ENCODE measurements at places on chromosomes 3 and 15.

GRCh38 chr3:194483850-194484249 lies 3.0 kb downstream of the ATP13A3 start:
- no peak for DNase-seq

- DNase-seq = no peak
Measured at GRCh38 chr15:66933932-66934867, 131.2 kb upstream of the SMAD3 start.

DNA sequence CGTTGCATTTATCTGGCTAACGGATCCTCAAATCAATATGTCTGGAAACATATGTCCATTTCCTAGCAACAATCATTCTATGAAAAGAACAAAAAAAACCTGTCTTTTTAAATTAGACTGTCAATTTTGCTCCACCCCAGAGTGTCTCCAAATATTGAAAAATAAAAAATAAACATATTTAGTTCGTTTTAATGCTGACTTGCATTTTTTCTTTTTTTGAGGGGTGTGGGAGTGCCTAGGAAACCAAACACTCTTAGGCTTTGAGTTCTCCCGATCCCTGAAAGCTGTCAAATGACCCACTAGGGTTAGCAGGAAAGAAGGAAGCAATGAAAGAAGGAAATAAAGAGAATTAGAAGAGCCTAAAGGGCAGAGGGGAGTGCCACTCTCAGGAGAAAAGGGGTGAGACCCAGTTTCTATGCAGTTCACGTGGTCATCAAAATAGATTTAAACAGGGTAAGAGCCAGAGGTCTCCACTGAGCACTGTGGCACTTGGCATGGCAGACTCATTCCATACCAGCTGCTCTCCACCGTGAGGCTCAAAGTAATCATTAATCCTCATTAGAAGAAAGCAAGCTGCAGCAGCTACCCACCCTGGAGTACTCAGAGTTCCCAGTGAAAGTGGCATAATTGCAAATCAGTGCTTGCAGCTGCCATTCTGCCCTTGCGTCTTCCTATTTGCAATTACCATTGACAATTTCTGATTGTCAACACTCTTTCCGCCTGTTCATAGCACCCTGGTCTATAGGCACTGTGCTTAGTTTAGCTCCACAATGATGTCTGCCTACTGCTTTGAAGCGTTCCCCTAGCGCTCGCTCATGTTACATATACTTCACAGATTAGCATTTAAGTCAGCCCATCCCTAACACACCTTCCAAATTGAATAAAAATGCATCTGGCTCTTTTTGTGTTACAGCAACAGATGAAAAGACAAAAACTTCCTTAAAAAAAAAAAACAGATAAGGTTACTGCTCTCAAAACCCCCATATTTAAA lies 32.3 kb downstream of the PDZRN3 start:
- DNase-seq = no peak

DNA sequence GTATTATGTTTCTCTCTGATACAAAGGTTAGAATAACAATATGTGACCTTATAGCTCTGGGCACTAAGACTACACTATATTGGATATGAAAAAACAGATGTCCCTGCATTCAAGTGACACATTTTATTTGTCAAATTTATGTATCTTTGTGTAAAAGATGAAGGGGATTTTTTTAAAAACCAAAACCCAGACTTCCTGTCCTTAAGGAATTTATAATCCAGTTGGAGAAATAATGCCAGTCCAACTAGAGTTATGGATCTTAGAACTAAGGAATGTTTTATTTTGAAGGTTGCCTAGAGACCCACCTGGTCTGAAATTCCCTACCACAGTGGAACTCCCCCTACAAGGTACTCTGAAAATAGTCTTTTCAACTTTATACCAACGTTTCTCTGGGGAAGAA lies 33.3 kb upstream of the PIK3CB start:
- DNase-seq = no peak

GRCh38 chr15:70262171-70262570 lies 164.5 kb upstream of the TLE3 start:
- no peak for DNase-seq

GRCh38 chr3:69997631-69998307 lies 1.8 kb upstream of the SAMMSON start:
- DNase-seq = no peak

DNA sequence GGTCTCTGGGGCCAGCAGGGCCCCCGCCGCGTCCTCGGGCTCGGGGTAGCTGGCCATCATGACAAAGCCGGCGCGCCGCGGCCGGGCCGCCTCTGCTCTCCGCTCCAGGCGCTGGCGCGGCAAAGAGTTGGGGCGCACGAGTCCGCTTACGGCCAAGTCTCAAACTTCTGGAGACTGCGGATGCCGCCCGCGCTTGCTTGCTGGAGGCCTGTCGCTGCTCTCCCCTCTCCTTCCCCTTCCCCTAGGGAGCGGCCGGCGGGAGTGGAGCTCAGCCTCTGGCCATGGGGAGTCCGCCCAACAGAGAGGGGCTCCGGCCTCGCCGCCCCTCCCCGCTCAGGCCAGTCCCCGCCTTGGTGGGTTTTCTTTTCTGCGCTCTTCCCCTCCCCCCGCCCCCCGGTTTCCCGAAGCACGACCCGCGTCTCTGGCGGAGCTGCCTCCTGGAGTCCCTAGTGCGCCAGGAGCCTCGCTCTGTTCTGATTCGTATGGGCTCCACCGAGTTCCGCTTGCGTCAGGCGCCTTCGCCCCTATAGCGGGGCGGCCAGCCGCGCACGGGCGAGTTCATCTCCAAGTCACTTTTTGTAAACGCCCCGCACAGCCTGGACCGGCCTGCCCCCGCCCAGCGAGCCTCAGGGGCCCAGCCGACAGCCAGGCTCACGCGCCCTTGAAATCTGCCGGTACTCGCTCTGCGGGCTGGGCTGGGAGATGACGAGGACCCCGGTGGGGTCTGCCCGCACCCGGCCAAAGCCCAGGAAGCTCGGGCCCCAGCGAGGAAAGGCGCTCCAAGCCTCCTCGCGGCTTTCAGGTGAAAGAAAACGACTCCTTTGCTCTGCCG lies at the start of the genes FOXL2 and FOXL2NB:
TSS of gene FOXL2 (minus strand) at position 475 of the 832 bp plus-strand sequence. CDS start at position 60, 415 bp downstream.
TSS of gene FOXL2NB (plus strand) at position 555 of the 832 bp plus-strand sequence. CDS start at position 703, 148 bp downstream.
- no peak for DNase-seq

- no peak for DNase-seq
Measured at GRCh38 chr3:31765871-31766270, 215.2 kb downstream of the OSBPL10 start.

DNA sequence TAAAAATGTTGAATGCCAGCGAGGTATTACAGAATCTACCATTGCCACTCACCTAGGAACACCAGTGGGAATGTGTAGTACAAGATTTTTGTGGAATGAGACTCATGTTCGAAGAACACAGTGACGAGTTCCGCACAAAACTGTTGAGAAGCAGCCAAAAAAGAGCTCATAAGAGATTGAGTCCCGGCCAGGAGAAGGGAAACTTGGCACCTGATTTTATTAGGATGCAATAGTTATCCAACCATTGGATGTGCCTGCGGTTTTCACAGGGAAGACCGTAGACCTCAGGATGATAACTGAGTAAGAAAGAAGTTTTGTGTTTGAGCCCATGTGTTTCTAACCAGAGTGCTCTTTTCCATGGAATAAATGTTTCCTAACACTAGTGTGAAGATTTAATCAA lies 88.9 kb downstream of the PTPRG start:
- no peak for DNase-seq

DNA sequence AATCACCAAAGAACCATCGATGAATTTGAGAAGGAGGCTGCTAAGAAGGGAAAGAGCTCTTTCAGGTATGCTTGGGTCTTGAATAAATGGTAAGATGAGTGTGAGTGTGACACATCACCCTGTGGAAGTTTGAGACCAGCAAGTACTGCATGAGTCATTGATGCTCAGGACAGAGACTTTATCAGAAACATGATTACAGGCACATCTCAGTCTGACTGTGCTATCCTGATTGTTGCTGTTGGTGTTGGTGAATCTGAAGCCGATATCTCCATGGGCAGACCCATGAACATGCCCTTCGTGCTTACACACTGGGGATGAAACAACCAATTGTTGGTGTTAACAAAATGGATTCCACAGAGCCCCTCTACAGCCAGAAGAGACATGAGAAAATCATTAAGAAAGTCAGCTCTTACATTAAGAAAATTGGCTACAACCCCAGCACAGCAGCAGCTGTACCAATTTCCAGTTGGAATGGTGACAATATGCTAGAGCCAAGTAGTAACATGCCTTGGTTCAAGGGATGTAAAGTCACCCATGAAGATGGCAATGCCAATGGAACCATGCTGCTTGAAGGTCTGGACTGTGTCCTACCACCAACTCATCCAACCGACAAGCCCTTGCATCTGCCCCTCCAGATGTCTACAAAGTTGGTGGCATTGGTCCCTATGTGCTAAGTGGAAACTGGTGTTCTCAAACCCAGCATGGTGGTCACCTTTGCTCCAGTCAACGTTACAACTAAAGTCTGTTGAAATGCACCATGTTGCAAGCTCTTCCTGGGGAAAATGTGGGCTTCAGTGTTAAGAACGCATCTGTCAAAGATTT lies 20.5 kb downstream of the TM4SF4 start:
- no peak for DNase-seq

DNA sequence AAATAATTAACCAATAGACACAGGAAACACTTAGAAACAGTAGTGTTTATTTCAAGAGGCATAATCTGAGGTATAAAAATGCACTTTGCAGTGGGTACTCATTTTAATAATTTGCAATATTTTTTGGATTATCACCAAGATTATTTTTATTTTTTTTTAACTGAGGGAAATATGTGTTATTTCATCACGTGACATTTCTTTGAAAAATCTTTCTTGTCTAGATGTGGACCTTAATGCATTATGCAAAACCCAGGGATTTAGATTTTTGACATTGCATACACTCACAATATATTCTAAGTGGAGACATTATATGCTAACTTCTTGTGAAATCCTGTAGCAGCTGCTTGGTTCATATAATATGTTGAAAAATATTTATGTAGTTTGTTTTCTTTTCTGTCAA lies 260.4 kb upstream of the MEIS2 start:
- DNase-seq = no peak

- no peak for DNase-seq
Measured at GRCh38 chr3:35336601-35337000, 302.7 kb upstream of the ARPP21 start.

GRCh38 chr3:7271631-7272030 lies 410.7 kb downstream of the GRM7 start:
- DNase-seq = no peak
